ENCODE measurements at places on chromosomes 13 and 19.
A peak's percentile ranks its signal among the peaks of the same experiment; 100 is the strongest.

DNA sequence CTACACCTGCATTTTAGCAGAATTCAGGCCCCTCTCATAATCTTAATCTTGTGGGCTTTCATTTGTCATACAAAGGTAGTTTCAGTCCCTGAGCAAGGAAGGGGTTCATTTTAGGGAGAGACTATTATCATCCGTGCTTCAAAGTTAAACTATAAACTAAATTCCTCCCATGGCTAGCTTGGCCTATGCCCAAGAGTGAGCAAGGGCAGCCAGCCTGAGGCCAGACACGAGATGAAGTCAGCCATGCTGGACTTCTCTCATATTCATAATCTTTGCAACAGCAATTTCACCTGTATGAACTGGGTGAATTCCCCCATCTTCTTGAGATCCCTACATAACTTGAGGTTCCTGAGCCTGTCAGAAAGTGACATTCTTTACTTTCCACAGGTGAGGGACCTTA, 13.0 kb downstream of the ERICH4 start:
- no peak overlapping the region for H3K27ac ChIP-seq
- H3K27me3 ChIP-seq, result peaks cover 15% of the 10 kb centered on the region
- no peaks in the 10 kb centered on the region for H3K36me3 ChIP-seq
- no peak for DNase-seq
- peaks cover 8% of the 10 kb centered on the region for H3K4me1 ChIP-seq

- no peak overlapping the region for H3K4me3 ChIP-seq
- no peak for DNase-seq
- H3K4me1 ChIP-seq, result no peaks in the 10 kb centered on the region
- no peaks in the 10 kb centered on the region for H3K27me3 ChIP-seq
- no peaks in the 10 kb centered on the region for H3K36me3 ChIP-seq
- H3K27ac ChIP-seq, result no peak overlapping the region
Observed at GRCh38 chr13:34044660-34045080, 226.7 kb downstream of the RFC3 start.

DNA sequence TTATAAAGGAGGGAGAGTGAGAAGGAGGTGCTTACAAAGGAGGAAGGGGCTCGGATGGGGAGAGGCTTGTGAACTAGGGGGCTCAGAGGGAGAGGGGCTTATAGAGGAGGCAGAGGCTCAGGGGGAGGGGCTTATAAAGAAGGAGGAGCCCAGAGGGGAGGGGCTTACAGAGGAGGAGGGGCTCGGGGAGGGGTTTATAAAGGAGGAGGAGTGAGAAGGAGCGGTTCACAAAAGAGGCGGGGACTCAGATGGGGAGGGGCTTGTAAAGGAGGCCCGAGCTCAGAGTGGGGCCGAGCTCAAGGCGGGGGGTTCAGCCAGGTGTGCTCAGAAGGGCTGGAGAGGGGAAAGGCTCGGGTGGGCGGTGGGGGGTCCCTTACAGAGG, 500 bp downstream of the SMIM24 start:
- H3K4me1 ChIP-seq, result peaks cover 12% of the 10 kb centered on the region
- H3K36me3 ChIP-seq, result no peaks in the 10 kb centered on the region
- no peaks in the 10 kb centered on the region for H3K27me3 ChIP-seq
- peak overlapping the region; percentile 21 for H3K27ac ChIP-seq
- DNase-seq, result peak; percentile 41

- no peak for DNase-seq
- H3K4me1 ChIP-seq, result no peaks in the 10 kb centered on the region
- no peak overlapping the region for H3K4me3 ChIP-seq
- no peak overlapping the region for H3K27ac ChIP-seq
- no peaks in the 10 kb centered on the region for H3K36me3 ChIP-seq
- H3K27me3 ChIP-seq, result peaks cover 12% of the 10 kb centered on the region
Observed at GRCh38 chr19:33871605-33872004, 74.9 kb downstream of the KCTD15 start.

GRCh38 chr19:6066661-6067646, 43.3 kb downstream of the RFX2 start:
- no peak for DNase-seq
- no peaks in the 10 kb centered on the region for H3K27me3 ChIP-seq
- peak overlapping the region; percentile 19 for H3K4me3 ChIP-seq

DNA sequence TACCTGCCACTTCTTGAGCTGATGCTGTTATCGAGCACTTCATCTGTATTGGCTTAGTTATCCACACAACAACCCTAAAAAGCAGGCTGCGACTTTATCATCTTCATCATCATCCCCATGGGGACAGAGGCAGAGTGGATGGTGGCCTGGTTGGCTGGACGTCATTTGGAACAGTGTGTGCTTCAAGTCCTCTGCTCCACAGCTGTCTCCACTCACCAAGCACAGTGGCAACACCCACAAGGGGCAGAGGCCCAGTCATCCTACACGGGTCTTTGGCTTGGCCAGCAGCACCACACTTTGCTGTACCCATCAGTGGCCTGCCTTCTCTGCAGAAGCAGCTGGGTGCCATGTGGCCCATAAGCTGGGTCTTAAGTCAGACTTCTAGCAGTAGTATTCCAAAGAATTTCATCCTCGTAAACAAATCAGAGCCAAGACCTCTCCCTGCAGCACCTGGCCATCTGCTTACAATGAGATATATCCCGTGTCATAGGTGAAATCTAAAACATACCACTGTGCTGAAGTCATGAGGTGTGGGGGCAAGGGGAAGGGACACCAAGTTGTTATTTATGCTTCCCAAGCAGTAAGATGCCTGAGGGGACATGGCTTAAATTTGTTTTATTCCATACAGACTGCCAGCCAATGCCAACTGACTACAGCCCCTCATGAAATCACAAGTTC, 47.9 kb upstream of the EPHX3 start:
- peaks cover 5% of the 10 kb centered on the region for H3K36me3 ChIP-seq
- H3K4me3 ChIP-seq, result peak overlapping the region; percentile 34
- H3K4me1 ChIP-seq, result peaks cover 98% of the 10 kb centered on the region
- DNase-seq, result no peak
- peak overlapping the region; percentile 78 for H3K27ac ChIP-seq

DNA sequence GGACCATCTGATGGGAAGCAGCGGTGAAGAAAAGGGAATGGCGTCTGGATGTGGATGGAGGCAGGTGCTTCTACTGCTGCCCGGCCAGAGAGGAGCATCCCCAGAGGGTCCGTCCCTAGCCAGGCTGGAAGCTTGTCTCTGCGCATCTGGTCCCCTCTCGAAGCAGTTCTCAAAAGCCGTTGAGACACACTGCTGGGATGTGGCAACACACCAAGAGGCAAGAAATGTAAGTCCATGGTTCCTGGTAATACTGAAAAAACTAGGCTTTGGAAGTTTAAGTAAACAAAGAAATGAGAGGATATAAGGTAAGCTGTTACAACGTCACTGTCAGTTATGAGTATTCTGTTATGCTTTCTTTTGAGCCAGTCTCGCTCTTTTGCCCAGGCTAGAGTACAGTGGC, 15.1 kb upstream of the FFAR2 start:
- peaks cover 30% of the 10 kb centered on the region for H3K27me3 ChIP-seq
- H3K36me3 ChIP-seq, result peaks cover 10% of the 10 kb centered on the region
- H3K27ac ChIP-seq, result no peak overlapping the region
- peaks cover 17% of the 10 kb centered on the region for H3K4me1 ChIP-seq
- H3K4me3 ChIP-seq, result no peak overlapping the region

GRCh38 chr13:59880468-59880867, 283.3 kb downstream of the DIAPH3 start:
- H3K4me1 ChIP-seq, result no peaks in the 10 kb centered on the region
- H3K27me3 ChIP-seq, result no peaks in the 10 kb centered on the region
- no peak overlapping the region for H3K4me3 ChIP-seq
- no peak for DNase-seq
- no peaks in the 10 kb centered on the region for H3K36me3 ChIP-seq

GRCh38 chr13:57631596-57632275, at the start of gene PCDH17:
Gene PCDH17 (plus strand): TSS chr13:57631744. CDS start chr13:57632547, 803 bp downstream.
- DNase-seq, result no peak
- H3K27me3 ChIP-seq, result peaks cover 15% of the 10 kb centered on the region
- peaks cover 13% of the 10 kb centered on the region for H3K36me3 ChIP-seq
- H3K4me3 ChIP-seq, result peak within 1 kb of the TSS; percentile 83
- H3K4me1 ChIP-seq, result peaks cover 50% of the 10 kb centered on the region

DNA sequence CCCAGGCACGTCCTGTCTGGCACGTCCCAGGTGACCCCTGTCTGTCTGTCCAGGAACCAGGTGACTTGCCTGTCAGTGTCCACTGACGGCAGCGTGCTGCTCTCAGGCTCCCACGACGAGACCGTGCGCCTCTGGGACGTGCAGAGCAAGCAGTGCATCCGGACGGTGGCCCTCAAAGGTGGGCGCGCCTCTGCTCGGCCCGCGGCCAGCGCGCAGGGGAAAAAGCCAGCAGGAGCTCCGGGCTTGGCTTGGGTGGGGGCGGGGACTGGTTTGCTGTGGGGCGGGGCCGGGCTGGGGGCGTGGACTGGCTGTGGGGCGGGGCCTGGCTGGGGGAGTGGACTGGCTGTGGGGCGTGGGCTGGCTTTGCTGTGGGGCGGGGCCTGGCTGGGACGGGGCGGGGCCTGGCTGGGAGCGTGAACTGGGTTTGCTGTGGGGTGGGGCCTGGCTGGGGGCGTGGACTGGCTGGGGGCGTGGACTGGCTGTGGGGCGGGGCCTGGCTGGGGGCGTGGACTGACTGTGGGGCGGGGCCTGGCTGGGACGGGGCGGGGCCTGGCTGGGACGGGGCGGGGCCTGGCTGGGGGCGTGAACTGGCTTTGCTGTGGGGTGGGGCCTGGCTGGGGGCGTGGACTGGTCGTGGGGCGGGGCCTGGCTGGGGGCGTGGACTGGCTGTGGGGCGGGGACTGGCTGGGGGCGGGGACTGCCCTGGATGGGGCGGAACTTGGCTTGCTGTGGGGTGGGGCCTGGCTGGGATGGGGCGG, 7.2 kb downstream of the WDR18 start:
- no peak overlapping the region for H3K4me3 ChIP-seq
- H3K4me1 ChIP-seq, result peaks cover 2% of the 10 kb centered on the region
- H3K27ac ChIP-seq, result peak overlapping the region; percentile 57

DNA sequence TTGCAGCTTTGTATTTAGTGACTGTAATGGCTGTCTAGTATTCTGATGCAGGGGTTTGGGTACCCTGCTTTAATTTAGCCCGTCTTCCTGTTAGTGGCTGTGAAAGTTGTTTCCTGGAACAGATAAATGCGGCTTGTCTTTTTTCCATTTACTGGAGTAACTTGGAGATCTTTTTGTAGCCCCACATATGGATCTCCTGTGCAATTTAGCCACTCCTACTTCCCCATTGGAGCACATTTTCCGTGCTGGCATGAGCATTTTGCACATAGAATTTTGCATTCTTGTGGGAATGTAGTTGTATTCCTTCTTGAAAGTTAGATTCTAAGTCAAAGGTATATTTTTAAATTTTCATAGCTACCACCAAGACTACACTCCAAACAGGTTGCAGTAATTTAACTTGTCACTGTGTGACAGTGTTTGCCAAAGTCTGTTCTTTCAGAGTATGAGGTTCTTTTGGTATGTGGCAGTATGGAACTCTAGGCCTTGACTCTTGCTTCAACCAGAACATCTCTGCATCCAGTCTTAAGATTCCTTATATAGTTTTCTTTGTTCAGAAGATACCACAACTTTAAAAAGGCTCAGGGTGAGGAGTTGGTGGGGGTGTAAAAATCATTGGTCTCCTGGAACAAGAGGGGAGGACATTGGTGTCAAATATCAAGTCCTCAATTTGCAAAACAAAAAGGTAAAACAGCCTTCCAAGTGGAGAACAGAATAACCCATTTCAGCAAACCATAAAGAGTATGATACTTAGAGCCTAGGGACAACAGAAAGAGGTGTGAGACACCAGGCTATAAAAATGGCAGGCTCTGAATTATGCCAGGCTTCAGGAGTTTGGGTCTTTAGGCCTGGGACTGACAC, 21.1 kb upstream of the CCDC97 start:
- no peaks in the 10 kb centered on the region for H3K27me3 ChIP-seq
- no peak overlapping the region for H3K4me3 ChIP-seq
- H3K27ac ChIP-seq, result peak overlapping the region; percentile 11
- no peaks in the 10 kb centered on the region for H3K4me1 ChIP-seq
- DNase-seq, result no peak

GRCh38 chr13:90564566-90564965, 782.9 kb upstream of the MIR17HG start:
- H3K4me3 ChIP-seq, result no peak overlapping the region
- H3K36me3 ChIP-seq, result no peaks in the 10 kb centered on the region
- DNase-seq, result no peak
- H3K27me3 ChIP-seq, result no peaks in the 10 kb centered on the region
- no peaks in the 10 kb centered on the region for H3K4me1 ChIP-seq

DNA sequence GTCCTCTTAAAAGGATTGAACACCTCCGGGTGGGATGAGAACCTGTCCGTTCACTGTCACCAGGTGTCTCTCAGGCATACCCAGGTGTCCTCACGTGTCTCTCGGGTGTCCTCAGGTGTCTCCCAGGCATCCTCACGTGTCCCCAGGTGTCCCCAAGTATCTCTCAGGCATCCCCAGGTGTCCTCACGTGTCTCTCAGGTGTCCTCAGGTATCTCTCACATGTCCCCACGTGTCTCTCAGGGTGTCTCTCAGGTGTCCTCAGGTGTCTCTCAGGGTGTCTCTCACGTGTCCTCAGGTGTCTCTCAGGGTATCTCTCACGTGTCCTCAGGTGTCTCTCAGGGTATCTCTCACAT, 33.8 kb downstream of the ATP4B start:
- DNase-seq, result no peak
- H3K4me1 ChIP-seq, result peaks cover 7% of the 10 kb centered on the region
- peaks cover 7% of the 10 kb centered on the region for H3K36me3 ChIP-seq
- no peak overlapping the region for H3K4me3 ChIP-seq

GRCh38 chr19:2478756-2479555, 3.0 kb downstream of the GADD45B start:
- H3K36me3 ChIP-seq, result peaks cover 16% of the 10 kb centered on the region
- peaks cover 20% of the 10 kb centered on the region for H3K4me1 ChIP-seq

- H3K4me3 ChIP-seq, result no peak overlapping the region
- peaks cover 10% of the 10 kb centered on the region for H3K36me3 ChIP-seq
- peaks cover 24% of the 10 kb centered on the region for H3K4me1 ChIP-seq
- H3K27ac ChIP-seq, result no peak overlapping the region
- DNase-seq, result no peak
Observed at GRCh38 chr13:21541980-21542379, 62.0 kb downstream of the MICU2 start.

DNA sequence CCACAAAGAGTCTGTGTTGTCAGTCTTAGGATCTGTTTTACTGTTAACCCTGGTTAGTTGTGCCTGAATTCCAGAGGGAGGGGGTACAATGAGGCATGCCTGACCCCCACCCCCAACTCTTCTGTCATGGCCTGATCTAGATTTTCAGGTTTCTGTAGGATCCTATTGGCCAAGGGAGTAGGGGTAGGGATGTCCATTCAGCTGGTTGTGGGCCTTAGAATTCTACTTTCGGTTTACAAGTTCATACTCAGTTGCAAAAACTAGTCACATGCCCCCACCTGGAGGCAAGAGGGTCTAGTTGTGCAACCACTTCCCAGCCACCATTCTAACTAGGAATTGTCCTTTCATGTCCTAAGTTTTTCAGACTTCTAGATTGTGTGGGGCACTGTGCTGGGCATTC, 94.3 kb upstream of the MBNL2 start:
- H3K36me3 ChIP-seq, result no peaks in the 10 kb centered on the region
- H3K4me1 ChIP-seq, result no peaks in the 10 kb centered on the region
- H3K27ac ChIP-seq, result no peak overlapping the region
- no peak overlapping the region for H3K4me3 ChIP-seq
- peaks cover 14% of the 10 kb centered on the region for H3K27me3 ChIP-seq

DNA sequence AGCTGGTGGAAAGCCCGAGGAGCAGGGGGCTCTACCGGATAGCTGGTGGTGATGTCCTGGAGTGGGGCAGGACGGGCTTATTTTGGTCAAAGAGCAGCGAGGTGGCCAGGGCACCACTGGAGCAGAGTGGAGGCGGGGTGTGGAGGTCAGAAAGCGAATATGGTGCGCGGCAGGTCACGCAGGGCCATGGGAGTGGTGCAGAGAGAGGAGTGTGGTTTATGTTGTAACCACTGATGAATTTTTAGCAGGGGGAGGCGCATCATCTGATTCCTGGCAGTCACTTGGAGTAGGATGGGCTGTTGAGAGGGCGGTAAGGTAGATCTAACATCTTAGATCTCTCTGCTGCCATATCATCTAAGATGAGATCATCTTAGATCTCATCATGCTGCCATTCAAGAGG, 1.4 kb upstream of the ZNF414 start:
- H3K27ac ChIP-seq, result peak overlapping the region; percentile 94
- no peaks in the 10 kb centered on the region for H3K27me3 ChIP-seq
- no peaks in the 10 kb centered on the region for H3K36me3 ChIP-seq
- peaks cover 27% of the 10 kb centered on the region for H3K4me1 ChIP-seq

Measured in naive thymus-derived CD8-positive, alpha-beta T cell (primary cell).